ENCODE measurements at places on chromosomes 2 and 18.

DNA sequence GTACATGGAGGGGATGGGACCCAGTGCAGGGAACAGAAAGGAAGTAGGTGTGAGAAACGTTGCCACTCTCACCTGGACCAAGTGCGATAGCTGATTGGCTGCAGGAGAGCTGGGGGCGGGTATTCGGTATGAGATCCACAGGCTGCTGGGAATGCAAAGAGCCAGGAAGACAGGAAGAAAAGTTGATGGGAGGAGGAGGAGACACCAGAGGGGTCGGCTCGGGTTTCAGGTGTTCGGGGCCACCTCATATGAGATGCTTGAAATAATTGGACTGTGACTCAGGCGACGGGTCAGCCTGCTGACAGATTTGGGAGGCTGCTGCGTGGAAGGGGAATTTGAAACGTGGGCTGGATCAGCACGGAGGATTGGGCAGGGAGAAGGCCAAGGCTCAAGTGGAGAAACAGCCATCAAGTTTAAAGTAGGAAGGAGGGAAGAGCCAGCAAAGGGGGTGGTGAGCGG is 65.1 kb downstream of the MRPS9 start:
- DNase-seq: peak; percentile 5

DNA sequence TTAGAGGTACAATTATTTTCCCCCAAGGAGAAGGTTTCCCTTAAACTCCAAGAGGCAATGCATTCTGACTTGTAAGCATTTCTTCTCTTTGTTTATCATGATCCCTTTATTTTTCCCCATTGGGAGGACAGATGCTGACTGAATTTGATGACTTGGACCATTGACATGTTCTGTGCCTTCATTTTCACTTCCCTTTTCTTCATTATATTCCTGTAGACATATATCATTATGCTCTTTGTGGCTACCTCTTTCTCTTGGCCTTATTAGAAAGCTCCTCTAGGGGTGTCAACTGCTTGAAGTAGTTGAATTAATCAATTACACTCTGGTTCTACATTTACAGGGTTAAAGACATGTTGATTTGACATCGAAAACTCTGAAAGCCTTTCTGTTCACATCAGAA is 330.0 kb upstream of the DCC start:
- DNase-seq: no peak

GRCh38 chr2:45000921-45001868 is 8.1 kb downstream of the SIX2 start:
- DNase-seq: no peak

- DNase-seq: no peak
Observed at GRCh38 chr2:139020287-139020686, 240.1 kb upstream of the NXPH2 start.

DNA sequence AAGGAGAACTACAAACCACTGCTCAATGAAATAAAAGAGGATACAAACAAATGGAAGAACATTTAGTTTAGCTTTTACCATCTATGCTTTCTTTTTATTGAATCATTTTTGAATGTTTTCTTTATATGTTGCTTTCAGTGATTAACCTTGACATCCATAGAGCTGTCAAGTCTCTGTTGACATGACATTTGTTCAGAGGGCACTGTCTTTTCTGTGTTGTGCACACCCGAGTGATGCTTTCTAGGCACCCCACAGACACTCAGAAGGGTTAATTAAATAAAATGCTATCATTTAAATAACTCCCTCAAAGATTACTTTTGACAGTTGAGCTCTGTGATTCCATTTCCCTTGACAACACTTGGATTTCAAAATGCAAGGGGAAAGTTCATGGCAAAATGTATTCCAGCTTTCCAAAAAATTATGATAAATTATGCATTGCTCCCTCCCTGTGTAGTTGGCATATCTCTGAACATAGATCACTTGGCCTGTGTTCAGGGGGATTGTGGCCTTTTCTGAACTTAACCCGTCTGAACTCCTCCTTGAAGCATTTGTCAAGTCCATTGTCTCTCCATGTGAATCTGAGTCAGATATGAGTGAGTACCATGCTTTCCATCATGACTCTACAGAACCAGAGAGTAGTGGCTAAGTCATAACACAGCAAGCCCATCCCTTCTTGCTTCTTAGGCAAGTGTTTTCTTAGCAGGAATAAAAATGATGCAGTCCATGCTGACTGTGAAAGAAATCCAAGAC is 372.6 kb downstream of the RPRM start:
- DNase-seq: no peak

GRCh38 chr18:73531601-73532000 is 616.0 kb downstream of the FBXO15 start:
- no peak for DNase-seq

- no peak for DNase-seq
Observed at GRCh38 chr2:236934166-236934565, 151.5 kb upstream of the COPS8 start.

GRCh38 chr2:8120506-8120860 is 561.4 kb upstream of the ID2 start:
- no peak for DNase-seq

DNA sequence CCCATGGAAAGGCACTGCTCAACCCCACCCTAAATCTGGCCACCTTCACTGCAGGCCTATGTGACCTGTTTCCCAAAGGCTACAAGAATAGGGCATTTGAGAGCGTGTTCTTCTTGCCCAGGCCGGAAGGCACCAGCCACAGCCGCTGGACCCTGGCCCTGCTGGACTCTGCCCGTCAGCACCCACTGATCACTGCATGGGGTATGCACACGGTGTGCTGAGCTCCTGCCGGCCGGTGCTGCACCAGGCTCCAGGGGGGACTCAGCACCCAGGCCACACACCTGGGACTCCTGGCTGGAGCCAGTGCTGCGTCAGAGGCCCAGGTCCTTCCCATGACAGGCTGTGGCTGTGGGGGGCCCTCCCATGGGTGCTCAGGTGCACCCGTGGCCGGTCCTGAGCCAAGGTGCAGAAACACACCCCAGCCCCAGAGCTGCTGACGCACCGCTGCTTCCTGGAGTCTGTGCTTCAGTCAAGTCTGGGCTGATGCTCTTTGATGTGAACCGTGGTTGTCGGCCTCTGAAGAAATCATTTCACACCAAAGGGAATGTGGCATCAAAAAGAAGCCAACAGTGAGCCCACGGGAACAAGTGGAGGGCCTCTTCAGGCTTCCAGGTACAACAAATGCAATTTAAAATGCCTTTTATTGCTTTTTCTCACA is 6.5 kb downstream of the KCNG2 start:
- no peak for DNase-seq

DNA sequence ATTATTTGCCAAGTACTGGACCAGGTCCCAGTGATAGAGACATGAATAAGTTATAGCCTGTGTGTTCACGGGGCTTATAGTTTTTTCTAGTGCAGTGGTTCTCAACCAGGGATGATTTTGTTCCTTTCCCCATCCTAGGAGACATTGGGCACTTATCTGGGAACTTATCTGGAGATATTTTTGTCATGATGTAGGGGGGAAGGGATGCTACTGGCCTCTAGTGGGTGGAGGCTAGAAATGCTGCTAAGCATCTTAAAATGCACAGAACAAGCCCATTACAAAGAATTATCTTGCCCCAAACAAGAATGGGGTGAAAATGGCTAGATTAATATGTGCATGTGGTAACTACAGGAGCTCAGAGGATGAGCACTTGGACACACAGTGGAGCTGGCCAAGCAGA is 75.2 kb downstream of the KLHL29 start:
- no peak for DNase-seq

DNA sequence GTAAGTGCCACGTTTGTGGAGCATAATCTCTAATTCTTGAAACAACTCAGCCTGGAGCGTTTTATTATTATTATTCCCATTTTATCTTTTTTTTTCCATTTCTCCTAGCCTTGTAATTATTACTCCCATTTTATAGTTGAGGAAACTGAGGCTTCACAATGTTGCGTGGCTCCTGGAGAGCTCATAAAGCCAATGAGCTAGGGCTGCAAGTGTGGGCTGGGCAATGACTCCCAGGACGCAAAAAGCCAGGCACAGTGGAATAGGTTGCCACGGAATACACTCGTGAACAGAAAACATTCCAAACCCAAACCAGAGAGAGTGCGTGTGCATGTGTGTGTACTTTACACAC is 13.5 kb upstream of the KLF11 start:
- DNase-seq: no peak

- peak; percentile 28 for DNase-seq
Observed at GRCh38 chr2:172664766-172665165, 70.9 kb upstream of the RAPGEF4 start.

- DNase-seq: no peak
Observed at GRCh38 chr2:55419233-55419678, 400 bp downstream of the CCDC88A start.

DNA sequence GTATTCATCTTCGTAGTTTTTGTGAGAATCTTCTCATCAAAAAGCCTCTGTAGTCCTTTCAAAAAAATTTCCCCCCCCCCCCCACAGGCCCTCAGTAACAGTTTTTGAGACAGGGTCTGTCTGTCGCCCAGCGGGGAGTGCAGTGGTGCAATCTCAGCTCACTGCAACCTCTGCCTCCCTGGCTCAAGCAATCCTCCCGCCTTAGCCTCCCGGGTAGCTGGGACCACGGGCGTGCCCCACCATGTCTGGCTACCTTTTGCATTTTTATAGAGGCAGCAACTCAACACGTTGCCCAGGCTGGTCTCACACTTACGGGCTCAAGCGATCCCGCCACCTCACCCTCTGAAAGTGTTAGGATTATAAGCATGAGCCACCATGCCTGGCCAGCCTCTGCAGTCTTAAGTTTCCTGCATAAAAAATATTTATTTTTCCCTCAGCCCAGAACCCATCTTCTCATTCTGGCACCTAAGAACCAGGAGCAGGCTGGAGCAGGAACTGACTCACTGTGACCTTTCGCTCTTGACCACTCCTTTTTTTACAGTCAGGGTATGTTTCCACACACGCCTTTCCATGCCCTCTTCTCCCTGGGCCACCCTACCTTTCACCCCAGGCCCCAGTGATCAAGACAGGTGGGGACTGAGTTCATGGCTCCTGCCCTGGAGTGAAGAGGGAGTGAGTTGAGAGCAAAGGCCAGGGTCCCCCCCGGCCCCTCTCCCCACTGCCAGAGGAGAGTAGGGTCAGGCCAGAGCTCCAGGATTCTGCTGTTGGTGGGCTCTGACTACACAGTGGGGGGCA is 32.5 kb upstream of the NT5DC4 start:
- no peak for DNase-seq

DNA sequence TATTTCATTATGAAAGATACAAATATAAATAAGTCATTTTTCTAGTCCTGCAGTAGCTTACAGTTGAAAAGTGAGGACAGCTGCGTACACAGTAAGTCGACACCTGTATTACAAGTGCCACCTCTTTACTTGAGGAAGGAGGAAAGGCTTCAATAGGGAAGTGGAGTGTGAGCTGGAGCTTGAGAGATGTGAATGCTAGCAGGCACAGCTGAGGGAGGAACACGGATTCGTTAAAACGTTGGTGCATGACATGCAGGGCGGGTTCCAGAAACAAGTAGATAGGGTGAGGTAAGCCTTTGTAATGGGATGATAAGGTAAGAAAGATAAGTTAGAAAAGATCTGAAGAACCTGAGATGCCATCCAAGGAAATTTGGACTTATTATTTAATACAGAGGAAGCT is 98.1 kb upstream of the CSRNP3 start:
- DNase-seq: no peak

GRCh38 chr2:109213646-109214433 is 84.8 kb downstream of the SH3RF3 start:
- peak; percentile 67 for DNase-seq
